ENCODE measurements at places on chromosomes 2 and 18.

GRCh38 chr2:206477296-206477695, 34.0 kb downstream of the ADAM23 start:
- no peak for DNase-seq

DNA sequence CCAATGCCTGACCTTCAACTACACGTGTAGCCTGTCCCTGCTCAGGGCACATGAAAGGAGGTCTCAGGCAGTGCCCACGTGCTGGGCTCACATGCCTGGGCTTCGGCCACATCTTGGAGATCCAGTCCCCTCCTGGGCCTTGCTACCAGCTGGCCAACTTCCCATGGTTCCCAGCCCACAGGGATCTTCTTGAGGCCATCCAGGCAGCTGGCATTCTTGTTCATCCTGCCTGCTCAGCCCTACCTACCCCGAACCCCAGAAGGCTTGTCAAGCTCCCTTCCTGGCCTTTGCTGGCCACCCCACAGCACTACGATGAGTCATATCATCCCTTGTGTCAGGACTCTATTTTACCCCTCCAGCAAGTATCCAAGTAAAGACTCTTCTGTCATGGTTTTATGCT, 97.1 kb downstream of the ZBTB7C start:
- DNase-seq, result no peak

DNA sequence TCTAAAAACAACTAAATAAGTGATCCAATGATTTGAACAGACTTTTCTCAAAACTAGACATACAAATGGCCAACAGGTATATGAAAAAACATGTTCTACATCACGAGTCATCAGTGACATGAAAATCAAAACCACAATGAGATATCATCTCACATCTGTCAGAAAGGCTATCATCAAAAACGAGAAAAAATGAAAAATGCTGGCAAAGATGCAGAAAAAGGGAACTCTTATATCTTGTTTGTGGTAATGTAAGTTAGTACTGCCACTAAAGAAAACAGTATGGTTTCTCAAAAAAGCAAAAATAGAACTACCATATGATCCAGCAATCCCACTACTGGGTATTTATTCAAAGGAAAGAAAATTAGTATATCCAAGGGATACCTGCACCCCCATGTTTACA, 255.3 kb upstream of the FBXO11 start:
- no peak for DNase-seq

- no peak for DNase-seq
Observed at GRCh38 chr2:14340703-14341102, 291.8 kb upstream of the LRATD1 start.

DNA sequence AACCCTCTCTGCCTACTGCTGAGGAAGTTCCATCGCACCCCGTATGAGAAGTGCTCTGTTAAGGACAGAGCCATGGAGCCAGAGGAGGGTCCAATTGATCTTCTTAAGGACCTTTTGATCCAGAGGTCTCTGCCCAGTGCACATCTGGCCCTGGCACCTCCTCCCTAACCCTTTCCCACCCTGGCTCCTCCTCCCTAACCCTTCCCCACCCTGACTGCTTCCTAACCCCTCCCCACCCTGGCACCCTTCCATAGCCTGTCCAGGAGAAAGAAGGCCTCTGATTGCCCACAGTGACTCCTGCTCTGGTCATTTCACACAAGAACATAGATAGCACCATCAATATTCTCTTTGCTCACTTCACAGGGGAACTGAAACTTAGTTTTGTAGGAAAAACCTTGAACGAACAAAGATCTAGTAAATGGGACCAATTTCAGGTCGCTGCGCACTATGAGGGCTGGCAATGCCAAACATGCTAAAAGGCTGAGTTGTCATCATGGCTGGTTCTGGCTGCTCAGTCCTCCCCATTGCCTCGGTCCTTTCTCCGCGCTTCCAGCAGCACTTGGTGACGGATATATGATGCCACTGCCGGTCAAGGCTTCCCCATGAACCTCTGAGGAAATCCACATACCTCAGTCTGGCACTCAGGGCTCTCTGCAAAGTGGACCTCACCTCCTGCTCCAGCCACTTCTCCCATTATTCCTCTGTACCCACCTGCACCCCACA, 49.2 kb downstream of the PKDCC start:
- DNase-seq, result no peak

DNA sequence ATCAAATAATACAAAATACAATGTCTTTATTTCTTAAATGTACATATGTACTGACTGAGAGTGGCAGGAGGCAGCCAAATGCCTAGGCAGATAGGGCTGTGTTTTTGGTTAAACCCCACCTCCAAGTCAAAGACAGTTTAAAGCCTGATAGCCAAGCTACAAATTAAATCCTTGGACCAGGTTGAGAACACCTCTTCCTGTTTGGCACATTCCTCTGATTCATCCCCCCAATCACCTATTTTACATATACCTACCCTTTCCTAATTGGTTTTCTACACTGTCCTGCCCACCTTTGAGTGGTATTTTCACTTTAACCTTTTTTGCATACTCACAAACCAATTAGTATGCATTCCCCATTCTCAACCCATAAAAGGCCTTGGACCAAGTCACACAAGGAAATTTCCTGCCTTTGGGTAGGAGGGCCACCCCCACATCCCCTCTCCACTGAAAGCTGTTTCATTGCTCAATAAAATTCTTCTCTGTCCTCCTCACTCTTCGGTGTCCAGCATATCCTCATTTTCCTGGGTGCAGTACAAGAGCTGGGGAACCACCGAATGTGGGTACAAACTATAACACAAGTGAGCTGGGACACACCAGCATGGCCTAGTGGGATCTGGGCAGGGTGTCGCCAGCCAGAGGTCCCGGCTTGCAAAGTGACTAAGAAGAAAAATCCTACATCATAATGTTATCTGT, 149.1 kb downstream of the UBE2E3 start:
- DNase-seq, result no peak

DNA sequence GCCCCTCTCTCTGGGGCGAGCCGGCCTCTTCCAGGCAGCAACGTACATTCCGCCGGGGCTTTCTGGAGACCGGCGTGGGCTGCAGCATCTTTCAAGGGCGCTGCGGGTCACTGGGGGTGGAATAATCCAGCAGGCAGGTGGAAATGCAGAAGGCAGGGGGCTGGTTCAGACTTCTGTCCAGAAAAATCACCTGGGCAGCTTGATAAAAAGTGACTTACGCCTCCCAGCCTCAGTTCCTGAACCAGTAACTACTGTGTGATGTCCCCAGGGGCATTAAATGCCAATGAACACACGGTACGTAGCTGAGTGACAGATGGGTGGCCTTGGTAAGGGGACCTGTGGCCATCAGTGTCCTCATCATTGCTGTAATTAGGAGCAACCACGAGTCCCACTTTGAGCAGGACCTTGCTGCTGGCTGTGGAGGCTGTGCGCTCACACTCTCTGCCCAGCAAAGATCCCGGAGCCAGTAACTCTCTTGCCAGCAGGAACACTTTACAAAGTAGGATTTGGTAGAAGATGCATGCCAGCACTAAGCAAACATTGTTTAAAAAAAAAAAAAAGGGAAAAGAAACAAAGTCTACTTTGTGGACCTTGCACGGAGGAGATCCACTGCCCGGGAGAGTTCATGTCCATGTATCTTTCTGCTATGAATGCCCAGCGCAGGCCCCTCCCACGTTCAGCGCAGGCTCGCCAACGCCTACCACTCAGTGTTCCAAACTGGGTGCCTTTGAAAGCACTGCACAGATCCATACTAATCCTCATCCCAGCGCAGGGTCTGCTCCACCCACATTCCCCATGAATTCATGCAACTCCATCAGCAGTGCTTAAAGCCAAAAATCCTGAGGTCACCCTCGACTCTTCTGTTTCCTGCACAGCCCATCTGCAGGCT, 177.3 kb downstream of the HDAC4 start:
- no peak for DNase-seq

GRCh38 chr2:17328161-17328560, 190.1 kb downstream of the RAD51AP2 start:
- no peak for DNase-seq

GRCh38 chr18:58844871-58845270, 19.8 kb upstream of the ZNF532 start:
- no peak for DNase-seq

DNA sequence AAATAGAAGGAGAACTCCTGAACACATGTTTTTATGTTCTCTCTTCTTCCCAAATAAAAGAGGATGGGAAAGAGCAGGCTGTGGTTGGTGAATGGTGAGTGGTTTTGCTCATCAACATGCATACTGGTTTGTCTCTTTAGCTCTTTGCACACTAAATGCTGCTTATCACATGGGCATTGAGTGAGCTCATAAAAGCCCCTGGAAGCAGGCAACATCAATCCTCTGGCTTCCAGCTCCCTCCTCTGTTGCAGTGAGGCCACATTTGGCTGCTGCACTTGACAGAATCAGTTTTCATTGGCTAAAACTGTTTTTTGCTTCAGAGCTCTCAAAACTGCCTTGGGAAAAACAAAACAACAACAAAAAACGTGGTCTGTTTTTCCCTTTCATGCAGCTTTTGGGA, 1308.2 kb upstream of the NRXN1 start:
- no peak for DNase-seq

DNA sequence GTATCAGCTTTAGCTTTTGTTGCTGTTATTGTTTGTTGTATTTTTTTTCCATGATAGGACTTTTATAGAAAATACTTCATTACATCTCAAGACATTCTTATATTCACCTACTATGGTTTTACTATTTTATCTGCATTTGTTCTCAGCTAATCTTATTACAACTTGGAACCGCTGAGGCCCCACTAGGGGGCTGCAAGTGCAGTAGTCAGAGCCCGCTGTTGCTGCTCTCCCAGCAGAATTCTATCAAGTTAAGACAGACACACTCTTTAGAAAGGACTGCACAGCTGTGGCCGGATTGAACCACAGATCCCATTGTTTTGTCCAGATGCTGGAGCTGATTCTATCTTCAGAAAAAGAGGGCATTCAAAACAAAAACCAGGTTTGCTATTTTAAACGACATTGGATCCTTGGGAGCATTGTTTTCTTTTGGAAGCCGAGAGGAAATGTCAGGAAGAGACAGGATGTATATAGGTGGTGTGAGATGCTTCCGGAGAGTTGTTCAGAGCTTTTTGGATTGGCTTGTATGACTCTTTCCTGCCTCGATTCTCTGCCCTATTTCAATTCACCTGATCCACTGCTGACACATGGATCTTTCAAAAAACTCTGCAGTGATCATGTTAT, 105.7 kb upstream of the GAREM1 start:
- no peak for DNase-seq

DNA sequence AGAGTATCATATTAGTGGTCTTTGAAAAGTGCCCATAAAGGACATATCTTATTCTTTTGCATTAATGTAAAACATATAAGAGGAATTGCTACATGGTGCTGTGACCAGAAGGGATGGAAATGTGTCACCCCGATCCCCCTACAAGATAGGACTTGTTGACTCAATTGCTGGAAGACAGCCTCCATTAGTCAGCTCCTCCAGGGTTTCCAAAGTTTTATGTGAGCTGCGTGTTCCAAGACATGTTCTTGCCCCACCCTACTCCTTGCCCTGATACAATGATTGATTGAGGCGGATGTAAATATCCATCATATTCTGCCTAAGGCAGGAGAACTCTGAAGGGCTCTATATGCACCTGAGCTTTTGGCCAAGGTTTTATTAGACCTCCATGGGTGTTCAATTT, 541.0 kb upstream of the ZEB2 start:
- DNase-seq, result no peak

DNA sequence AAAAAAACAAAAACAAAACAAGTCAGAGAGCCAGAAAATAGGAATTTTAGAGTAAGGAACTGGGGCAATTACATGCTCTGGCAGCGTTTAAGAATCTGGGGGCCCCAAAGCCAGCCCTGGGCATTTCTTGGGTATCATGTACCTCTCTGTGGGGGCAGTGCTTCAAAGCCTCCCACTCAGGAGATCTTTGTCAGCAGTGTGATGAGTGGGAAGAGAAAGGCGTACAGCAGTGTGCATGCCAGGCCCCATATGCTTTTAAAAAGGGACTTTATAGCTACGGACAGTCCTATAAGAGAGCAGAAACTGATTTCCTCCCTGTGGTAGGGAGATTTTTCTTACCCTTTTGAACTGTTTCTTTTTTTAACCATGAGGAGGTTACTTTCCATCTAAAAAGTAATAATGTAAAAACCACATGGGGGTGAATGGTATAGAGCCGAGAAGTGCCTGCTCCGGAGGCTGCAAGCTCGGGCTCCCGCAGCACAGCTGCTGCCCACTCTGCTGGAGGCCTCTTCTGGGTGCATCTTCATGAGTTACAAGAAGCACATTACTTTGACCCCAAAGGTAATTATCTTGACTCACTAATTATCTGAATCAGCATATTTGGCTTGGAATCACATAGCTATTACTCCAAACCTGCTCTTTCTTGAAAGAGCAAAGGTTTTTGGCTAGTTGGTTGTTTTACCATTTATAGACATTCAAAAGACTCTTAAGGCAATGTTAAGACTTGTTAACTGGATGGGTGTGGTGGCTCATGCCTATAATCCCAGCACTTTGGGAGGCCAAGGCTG, 46.4 kb downstream of the PROC start:
- no peak for DNase-seq

DNA sequence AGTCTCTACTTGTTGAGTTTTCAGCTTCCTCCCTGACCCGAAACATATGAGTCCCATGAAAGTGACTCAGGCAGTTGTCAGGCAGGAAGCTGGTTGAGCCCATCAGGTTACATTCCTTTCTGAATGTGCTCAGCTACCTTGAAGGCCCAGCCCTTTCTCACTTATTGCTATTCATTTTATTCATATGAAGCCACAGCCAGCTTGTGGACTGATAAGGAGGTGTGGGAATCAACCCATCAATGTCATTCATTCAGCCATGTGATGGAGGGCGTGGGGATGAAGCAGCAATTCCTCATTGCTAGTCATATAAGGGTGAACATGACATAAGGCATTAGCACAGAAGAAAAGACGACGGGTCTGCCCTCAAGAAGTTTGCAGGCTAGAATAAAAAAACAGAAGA, 5.3 kb upstream of the VPS4B start:
- no peak for DNase-seq

- DNase-seq, result no peak
Observed at GRCh38 chr2:88199912-88200682, 30.0 kb downstream of the THNSL2 start.

DNA sequence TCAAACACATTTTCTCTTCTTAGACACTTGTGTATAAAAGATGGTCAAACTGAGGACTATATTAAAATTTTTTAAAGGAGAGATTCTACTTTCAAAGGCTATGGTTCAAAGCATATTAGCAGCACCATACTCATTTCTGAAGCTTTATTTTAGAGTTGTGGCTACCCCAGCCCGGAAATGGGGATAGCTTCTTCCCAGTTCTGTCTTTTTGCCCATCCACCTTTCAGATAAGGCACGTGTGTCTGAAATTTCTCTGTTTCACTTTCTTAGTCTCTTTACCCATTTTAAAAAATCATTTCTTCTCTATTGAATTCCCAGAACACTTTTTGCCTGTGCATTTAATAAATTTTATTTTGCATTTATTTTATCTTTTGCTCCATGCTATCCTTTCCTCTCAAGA, 431.5 kb downstream of the RNF144A start:
- no peak for DNase-seq

GRCh38 chr18:55500316-55501086, 87.5 kb downstream of the TCF4 start:
- no peak for DNase-seq

- DNase-seq, result no peak
Observed at GRCh38 chr2:18610651-18611050, 21.3 kb upstream of the NT5C1B start.
